Left kidney (tissue), 8 donors: ENCODE measurements at places on chromosomes 13 and 19. TPM values are rescaled to one million over a fixed set of nuclear protein-coding genes. Genes with fewer than 3 reads are reported as not detected.
A peak's percentile ranks its signal among the peaks of the same experiment; 100 is the strongest.

- DNase-seq = no peak
These were observed 1.1 kb downstream of the KIR3DL2 start for GRCh38 chr19:54851353-54851752.

DNA sequence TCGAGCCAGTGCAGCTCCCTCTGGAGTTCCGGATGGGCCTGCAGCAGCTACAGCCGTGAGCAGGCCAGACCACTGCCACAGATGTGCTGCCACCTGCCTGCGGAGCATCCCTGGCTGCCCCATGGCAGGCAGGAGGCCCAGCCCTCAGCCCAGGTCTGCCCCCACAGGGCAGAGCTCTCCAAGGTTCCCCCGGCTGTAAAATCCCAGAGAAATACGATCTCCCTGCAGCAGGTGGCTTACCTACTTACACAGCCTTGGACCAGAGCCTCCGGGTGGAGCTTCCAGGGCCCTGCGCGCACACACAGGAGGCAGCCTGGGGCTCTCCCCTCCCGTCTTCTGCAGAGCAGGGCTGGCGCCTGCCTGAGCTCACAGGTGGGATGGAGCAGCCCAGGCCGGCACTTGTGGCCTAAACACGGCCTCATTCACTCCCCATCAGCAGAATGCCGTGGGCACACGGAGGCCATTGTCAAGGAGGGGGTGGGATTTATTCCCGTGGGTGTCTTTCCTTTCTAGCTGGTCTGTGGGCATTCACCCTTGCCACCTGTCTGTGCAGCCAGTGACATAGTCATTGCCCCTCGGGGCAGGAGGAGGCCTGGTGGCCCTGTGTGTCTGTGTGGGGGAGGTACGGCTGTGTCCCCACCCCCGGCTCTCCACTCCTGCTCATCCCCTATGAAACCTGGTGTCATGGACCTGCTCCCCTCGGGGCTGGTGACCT lies 118.0 kb downstream of the KDM4B start:
- DNase-seq = peak; percentile 45

Gene SYNGR4
- polyA plus RNA-seq = not detected

Gene TUBA3C
- polyA plus RNA-seq = not detected

Gene KIR2DL3
- polyA plus RNA-seq = not detected

Gene RHPN2
- polyA plus RNA-seq = 20.4 TPM

Gene C3
- polyA plus RNA-seq = 19.4 TPM

Gene OLFM2
- polyA plus RNA-seq = 18.9 TPM
